NCI-H748 treated with DMSO at 0.1 percent for 48 hours (cell line): ENCODE measurements at places on chromosomes 11 and 22.

DNA sequence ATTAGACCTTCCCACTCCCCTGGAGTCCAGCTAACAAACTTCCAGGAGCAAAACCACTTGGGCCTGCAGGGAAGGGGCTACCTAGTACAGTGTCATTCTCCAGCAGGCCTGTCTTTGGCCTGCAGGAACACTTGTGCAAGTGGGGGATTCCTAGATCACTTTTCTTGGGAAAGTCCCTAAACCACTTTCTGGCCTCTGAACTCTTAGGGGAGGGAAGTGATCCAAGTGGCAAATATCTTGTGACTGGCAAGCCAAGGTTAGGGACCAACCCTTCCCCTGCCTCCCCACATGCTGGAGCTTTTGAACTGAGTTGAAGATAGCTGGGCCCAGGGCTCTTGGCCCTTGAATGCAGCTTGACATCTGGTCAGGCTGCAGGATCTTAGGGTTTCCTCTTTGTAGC lies 17.2 kb downstream of the PPFIBP2 start:
- DNase-seq: no peak

- DNase-seq: peak; percentile 18
These were observed 323 bp upstream of the PANX1 start for GRCh38 chr11:94128291-94128745.

GRCh38 chr11:3162410-3163240 lies 2.5 kb downstream of the OSBPL5 start:
- no peak for DNase-seq

- no peak for DNase-seq
These were observed 90.5 kb upstream of the LUZP2 start for GRCh38 chr11:24406389-24406788.

- peak; percentile 14 for DNase-seq
These were observed 2.7 kb downstream of the FAT3 start for GRCh38 chr11:92227230-92227814.
